ELF-1 (cell line): ENCODE measurements at places on chromosomes 5 and 9.

DNA sequence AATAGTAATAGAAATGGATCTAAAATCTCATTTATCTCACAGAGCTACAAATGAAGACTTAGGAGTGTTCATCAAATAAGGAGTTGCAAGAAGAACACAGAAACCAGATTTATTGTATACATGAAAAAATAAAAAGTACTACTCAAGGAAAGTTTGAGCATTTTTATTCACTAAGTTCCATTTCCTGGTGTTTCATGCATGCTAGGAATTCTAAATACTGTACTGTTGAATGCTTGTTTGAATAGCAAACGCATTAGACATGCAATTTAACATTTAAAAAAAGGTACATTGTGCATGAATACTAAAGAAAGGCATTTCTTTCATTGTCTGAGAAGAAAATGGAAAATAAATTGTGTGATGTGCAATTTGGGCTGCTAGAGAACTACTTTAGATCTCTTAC, 52.1 kb downstream of the C6 start:
- DNase-seq, result no peak

DNA sequence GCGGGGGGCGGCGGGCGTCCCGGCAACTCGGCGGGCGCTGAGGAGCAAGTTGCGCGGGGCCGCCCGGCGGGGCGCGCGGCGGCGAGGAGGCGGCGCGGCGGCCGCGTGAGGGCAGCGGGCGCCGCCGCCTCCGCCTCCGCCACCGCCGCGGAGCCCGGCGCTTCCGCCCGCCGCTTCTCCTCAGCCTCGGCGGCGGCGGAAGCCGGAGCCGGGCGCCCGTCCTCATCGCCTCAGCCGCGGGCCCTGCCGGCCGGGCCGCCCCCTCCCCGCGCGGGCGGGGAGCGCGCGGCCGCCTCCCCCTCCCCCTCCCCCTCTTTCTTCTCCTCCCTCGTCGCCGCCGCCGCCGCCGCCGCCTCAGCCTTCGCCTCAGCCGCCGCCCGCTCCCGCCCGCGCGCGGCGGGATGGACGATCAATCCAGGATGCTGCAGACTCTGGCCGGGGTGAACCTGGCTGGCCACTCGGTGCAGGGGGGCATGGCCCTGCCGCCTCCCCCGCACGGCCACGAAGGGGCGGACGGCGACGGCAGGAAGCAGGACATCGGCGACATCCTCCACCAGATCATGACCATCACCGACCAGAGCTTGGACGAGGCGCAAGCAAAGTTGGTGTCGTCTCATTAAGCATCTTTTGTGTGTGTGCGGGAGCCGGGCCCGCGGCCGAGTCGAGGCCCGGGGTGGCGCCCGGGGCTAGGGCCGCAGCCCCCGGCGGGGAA, at the start of gene PBX3:
Gene PBX3 (plus strand): TSS at position 321 of the 712 bp plus-strand sequence.
- peak; percentile 48 for DNase-seq

- no peak for DNase-seq
These were observed 204.1 kb downstream of the MEF2C start for GRCh38 chr5:88678770-88679381.

DNA sequence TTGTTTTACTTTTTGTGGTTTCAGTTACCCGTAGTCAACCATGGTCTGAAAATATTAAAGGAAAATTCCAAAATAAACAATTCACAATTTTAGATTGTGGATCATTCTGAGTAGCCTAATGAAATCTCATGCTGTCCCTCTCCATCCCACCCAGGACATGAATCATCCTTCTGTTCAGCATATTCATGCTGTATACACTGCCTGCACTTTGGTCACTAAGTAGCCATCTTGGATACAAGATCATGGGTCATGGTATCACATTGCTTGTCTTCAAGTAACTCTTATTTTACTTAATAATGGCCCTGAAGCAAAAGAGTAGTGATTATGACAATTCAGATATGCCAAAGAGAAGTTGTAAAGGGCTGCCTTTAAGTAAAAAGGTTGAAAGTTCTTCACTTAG, 536.5 kb upstream of the ACO1 start:
- no peak for DNase-seq

DNA sequence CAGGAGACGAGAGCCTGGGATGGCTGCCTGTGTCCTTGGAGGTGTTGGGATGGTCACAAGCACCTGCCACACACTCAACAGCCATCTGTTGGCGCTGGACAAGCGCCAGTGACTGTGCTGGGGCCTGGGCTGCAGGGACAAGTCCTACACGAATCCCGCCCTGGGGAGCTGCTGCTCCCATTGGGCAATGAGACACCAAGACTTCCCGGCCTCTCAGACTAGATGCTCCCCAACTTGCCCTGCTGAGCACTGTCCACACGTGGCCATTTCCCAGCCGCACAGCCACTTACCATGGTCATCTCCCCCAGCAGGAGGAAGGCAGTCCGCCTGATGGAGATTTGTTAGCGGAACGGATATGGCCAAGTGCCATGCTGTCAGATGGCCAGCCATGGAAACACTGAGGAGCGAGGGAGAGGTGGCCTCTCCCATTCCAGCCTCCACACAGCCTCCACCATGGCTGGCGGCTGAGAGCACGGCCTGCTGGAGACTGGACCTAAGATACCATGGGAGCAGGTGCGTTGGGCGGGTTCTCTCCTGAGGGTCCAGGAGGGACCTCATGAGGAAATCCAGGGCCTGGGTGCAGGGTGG, 43.9 kb downstream of the PRRT1B start:
- DNase-seq, result no peak

DNA sequence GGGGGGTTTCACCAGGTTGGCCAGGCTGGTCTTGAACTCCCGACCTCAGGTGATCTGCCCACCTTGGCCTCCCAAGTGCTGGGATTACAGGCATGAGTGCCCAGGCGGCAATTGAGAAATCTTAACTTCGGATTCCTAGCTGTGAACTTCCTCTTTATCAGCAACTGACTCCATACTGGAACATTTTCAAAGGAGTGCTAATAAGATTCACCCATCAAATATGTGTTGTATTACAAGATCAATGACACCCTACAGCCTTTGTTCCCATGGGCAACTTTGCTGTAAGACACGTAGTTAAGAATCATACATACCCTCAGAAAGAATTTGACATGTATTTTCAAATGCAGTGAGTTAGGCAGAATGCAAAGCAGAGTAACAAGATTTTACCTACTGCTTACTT, 23.1 kb upstream of the ACOT12 start:
- DNase-seq, result no peak

- DNase-seq, result no peak
These were observed 12.8 kb downstream of the NR4A3 start for GRCh38 chr9:99834474-99834873.

- DNase-seq, result no peak
These were observed 370.1 kb upstream of the TLE4 start for GRCh38 chr9:79201636-79202035.

GRCh38 chr5:108259306-108259705, 122.6 kb downstream of the FBXL17 start:
- no peak for DNase-seq

GRCh38 chr9:130058887-130059286, 5.2 kb downstream of the GPR107 start:
- DNase-seq, result no peak

DNA sequence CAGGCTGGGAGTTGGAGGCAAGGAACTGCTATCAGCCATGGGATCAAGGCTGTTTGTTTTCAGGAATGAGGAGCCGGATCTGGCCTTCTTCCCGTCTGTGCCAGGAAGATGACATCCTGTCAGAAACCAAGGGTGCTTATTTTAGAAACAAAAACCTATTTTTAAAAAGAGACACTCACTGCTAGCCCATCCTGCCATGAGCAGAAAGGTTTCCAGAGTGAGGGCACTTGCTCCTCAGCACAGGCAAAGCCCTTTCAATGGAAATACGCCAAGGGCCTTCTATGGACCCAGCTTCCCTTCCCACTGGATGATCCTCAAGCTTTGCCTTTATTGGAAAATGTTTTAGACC, 132.6 kb upstream of the FSTL4 start:
- peak; percentile 10 for DNase-seq

- no peak for DNase-seq
These were observed 37.3 kb upstream of the AKNA start for GRCh38 chr9:114425126-114425525.

GRCh38 chr5:179494774-179495526, 55.4 kb upstream of the RUFY1 start:
- no peak for DNase-seq

- DNase-seq, result no peak
These were observed 22.8 kb upstream of the RNU6ATAC start for GRCh38 chr9:134187110-134187531.

DNA sequence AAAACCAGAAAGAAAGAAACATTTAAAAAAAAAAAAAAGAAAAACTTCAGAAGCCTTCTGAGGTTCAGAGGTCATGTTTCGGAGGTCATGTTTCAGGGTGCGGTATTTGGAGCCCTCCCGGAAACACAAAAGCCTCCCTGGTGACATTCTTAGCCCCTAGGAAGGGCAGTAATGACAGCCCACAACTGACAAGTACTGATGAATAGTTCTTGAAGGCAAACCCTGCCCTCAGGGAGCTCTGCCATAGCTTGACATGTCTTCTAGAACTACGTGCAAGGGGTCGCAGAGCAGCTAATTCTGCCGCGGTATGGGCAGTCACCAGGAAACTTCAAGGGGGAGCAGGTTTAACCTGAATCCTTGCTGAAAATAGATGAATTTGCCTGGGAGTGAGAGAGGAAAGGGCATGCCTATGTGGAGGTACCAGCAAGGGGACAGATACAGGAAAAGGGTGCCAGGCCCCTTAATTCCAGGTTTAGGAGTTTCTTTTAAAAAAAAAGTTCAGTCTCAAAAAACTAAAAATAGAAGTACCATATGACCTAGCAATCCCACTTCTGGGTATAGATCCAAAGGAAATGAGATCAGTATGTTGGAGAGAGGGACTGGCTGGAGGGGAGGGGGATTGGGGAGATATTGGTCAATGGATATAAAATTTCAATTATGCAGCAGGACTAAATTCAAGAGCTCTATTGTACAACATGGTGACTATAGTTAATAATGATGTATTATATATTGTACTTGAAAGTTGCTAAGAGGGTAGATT, 98.4 kb downstream of the C9orf152 start:
- peak; percentile 87 for DNase-seq

GRCh38 chr5:72920690-72921502, 34.9 kb upstream of the FCHO2 start:
- DNase-seq, result no peak

DNA sequence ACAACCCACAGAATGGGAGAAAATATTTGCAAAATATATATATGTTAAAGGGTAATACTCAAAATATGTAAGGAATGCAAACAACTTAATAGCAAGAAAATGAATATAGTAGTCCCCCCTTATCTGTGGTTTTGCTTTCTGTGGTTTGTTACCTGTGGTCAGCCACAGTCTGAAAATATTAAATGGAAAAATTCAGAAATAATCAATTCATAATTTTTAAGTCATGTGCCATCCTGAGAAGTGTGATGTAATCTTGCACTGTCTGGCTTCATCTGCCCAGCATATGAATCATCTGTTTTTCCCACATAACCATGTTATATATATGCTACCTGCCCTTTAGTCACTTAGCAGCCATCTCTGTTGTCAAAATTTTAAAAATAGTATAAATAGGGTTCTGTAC, 11.7 kb downstream of the CER1 start:
- DNase-seq, result no peak

GRCh38 chr5:142115937-142116614, 7.5 kb downstream of the NDFIP1 start:
- DNase-seq, result no peak

DNA sequence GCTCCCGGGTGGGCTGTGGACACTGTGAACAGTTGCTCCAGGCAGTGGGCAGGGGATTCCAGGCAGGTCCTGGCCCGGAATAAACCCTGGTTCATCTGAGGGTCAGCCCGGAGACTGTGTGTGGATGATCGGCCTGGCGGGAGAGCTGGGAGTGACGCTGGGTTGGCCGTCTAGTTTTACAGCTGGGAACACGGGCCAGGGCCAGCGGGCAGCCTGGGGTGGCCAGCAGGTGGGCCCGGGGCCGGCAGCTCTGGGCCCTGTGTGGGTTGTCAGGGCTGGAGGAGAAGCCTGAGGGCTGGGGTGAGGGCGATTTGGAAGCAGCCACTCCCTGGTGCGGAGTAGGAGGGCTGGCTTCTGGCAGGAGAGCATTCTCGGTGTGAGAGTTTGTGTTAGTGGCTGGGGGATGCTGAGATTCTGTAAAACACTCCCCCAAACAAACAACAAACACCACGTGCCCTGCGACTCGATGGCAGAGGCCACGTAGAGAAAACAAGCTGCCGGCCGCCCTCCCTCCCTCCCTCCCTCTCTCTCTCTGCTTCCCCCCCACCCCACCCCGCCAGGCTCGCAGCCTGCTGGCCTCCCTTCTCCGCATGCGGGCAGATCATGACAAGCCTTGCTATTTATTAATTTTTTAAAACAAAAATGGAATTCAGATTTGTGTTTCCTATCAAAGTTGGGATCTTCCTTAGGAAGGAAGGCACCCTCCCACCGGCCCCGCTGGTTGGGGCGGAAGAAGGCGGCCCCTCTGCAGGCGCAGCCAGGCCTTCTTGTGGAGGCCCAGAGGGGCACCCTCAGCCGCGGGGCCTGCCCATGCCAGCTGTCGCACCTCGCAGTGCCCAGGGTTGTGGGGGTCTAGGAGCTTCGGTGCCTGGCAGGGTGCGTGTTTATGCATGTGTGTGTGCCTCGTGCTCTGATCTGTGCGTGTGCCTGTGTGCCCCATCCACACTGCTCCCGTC, 49.5 kb downstream of the RXRA start:
- peak; percentile 80 for DNase-seq

DNA sequence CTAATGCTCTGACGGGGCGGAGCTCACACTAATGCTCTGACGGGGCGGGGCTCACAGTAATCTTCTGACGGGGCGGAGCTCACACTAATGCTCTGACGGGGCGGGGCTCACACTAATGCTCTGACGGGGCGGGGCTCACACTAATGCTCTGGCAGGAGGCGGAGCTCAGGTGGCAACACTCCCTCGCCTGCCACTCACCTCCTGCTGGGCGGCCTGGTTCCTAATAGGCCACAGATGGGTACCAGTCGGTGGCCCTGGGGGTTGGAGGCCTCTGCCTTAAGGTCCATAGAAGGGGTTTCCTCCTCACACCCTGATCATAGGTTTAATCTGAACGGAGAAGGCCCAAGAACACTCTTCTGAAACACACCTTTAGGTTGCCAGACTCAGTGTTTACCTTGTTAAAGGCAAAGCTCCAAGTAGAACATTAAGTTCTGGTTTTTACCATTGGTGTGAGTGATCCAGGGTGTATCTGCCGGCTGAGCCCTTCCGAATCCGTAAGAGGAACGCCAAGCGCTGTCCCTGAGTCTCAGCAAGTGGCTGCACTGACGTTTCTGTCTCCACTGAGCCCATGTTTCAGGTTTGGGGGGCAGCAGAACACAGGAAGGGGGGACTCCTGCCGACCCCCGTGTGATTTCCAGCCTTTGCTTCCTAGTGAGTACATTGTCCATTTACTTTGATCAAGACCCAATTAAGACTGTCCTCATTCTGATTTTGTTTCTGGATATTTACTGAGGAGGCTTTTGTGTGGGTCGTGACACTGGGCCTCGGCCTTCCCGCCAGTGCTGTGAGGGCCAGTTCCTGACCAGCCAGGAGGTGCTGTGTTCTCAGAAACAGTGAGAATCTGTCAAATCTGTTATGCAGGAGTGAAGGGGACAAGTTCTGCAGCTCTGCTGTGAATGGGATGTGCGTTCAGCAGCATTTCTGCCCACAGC, 24.6 kb upstream of the LRRC14B start:
- DNase-seq, result no peak

- DNase-seq, result no peak
These were observed 6.2 kb upstream of the TPM2 start for GRCh38 chr9:35695943-35696401.
